ENCODE measurements at places on chromosomes 4 and X.

- no peak for DNase-seq
These were observed 22.0 kb upstream of the SPINK2 start for GRCh38 chr4:56843421-56843899.

DNA sequence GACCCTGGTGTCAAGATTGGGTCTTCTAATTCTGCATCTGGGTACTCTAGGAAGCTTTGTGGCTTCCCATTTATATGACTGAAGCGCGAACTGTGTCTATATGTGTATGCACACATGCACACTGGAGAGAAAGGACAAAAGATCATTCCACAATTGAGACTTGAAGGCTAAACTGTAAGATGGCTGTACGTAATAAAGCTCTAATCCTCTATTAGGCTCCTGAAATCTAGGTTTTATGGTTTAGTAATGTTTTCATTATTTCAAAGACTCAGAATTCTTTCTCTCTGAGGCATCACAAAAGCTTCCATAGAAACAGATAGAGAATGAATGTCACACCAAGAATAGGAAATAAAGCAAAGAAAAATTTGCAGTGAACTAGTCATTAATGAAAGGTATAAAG is 320.7 kb upstream of the FTHL17 start:
- no peak for DNase-seq

DNA sequence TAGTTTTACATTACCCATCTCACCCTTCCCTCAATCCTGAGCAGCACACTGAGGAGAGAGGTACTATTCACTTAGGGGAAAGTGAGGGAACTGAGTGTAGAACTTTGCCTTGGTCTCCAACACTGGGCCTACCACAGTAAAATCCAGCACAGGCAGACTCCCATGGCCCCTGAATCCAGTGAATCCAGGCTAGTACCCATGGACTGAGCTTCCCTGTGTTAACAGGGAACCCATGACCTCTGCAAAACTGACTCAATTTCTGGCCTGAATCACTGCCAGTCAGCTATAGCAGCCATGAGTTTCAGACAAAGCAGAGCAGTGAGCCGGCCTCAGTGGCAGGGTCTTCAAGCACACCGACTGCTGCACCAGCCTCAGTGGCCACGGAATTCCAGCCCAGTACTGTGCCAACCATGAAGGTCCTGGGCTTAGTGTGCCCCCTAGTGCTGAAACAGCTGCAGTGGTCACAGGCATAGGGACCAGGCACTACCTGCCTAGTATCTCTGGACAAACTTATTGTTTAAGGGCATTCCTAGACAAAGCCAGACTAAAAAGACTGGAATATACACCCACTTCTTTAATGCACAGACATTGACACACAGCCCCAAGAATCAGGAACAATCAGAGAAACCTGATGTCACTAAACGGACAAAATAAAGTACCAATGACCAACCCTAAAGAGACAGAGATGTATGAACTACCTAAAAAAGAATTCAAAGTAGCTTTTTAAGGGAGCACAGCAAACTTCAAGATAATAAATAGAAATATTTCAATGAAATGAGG is 127.4 kb upstream of the RPL34 start:
- no peak for DNase-seq

DNA sequence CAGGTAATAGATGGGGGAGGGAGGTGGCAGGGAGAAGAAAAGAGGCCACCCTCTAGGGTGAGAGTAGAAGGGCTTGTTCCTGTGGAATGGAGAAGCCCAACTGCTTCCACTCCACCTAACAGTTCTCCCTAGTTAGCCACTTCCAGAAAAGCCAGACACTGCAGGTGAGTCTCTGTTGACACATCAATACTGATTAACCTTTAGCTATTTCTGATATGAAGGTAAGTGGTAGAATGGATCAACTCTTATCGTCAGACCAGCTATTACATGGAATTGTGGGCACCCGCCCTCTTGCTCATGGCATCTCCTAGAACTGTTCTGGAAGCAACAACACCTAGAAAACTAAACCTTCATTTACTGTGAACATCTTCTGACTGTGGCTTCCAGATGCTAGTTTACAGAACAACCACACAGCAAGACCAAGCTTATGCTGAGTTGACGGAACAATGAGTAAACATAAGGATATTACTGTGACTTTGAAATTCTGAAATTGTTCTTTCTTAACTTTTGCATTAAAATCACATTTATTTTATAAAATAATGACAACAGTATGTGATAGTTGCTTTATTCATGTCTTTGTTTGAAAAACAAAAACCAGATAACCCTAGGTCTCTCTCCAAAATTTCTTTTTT is 44.7 kb downstream of the ANXA3 start:
- DNase-seq: no peak

DNA sequence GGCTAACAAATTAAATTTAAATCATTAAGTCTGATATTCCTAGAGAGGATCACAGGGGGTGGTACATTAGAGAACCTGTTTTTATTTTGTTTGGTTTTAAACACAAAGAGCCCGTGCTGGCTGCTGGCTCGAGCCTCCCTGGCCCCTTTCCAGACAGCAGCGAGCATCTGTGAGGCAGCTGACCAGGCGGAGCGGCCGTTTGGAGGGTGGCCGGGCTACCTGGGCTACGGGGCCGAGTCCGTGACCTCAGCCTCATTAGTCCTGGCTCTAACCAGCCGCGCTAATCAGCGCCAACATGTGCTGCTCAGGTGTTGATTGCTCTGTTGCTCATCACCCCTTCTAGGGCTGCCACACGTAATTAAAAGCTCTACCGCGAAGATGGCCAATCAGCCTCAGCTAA is 35.3 kb downstream of the DCTD start:
- no peak for DNase-seq

DNA sequence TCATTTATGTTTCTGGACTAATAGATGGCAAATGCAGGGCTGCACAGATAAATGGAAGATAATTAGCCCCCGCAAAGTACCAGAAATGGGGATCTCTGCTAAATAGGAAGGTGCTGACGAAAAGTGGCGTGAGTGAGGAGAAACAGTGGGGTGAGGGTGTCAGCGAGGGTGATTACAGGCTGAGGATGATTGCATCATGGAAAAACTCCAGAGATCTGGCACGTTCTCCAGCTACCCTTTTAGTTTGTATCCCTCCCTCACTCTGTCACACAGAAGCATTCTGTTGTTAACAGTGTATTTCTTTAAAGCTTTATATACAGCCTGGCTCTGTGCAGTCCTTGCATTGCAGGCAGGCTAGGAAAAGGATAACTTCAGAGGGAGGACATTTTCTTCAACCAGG is 309.6 kb upstream of the DDX53 start:
- no peak for DNase-seq

DNA sequence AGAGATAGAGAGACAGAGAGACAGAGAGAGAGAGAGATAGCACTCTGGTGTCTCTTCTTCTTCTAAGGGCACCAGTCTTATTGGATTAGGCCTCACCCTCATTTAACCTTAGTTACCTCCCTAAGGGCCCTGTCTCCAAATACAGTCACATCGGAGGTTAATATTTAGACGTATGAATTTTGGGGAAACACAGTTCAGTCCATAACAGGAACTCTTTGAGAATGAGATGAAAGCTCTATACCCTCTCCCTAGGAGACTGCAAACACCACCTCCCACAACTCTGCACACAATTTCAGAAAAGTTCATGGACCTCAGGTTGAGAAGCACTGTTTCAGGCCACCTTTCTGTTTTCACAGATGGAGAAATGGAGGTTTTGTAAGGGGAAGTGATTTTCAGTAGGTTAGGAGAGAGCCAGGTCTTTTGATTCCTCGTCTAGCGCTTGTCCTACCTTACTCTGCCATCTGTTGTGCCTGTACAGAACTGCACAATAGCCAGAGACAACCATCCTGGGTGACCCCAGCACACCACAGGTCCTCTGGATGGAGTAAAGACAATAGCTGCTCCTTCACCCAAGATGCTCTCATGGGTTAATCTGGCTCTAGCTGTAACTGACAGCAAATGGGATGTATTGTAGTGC is 16.9 kb upstream of the LOC101059915 start:
- DNase-seq: no peak

GRCh38 chr4:47672696-47673095 is 165.2 kb downstream of the CORIN start:
- no peak for DNase-seq

- no peak for DNase-seq
These were observed 62.0 kb downstream of the AWAT2 start for GRCh38 chrX:69987691-69988090.
